Mucosa of gallbladder (tissue), 1 donor: ENCODE measurements at places on chromosomes 3 and 15. TPM values are rescaled to one million over a fixed set of nuclear protein-coding genes. Genes with fewer than 3 reads are reported as not detected.

DNA sequence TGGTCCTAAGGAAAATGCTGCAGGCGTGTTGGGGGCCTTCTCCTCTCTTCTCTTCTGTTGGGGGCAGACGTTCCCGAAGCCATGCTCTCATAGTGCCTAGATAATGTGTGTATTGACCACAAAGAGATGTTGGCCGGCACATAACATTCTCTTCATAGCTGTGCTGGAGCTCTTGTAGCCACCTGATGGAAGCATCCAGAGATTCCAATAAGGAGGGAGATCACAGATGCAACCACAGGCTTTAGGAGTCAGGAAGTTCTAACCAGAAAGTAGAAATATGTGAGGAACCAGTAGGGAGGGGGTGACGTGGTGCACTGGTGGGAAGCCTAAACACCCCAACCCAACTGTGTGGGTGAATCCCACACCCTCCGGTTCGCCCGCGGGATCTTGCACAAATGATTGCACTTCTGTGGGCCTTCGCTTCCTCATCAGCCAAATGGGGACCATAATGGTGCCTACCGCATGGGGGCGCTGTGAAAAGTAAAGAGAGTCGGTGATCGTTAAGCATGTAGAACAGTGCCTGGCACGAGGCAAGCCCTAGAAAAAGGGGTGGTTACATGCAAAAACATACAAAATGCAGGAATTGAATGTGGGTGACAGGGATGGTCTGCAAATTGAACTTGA lies 87.8 kb downstream of the TOP2B start:
- no peak for DNase-seq

- no peak for DNase-seq
Observed at GRCh38 chr3:195282961-195283360, 12.0 kb upstream of the XXYLT1 start.

GPR62 gene
- 0.55 TPM for total RNA-seq

- DNase-seq = no peak
Observed at GRCh38 chr3:12413721-12414255, 70.5 kb upstream of the TSEN2 start.

DNA sequence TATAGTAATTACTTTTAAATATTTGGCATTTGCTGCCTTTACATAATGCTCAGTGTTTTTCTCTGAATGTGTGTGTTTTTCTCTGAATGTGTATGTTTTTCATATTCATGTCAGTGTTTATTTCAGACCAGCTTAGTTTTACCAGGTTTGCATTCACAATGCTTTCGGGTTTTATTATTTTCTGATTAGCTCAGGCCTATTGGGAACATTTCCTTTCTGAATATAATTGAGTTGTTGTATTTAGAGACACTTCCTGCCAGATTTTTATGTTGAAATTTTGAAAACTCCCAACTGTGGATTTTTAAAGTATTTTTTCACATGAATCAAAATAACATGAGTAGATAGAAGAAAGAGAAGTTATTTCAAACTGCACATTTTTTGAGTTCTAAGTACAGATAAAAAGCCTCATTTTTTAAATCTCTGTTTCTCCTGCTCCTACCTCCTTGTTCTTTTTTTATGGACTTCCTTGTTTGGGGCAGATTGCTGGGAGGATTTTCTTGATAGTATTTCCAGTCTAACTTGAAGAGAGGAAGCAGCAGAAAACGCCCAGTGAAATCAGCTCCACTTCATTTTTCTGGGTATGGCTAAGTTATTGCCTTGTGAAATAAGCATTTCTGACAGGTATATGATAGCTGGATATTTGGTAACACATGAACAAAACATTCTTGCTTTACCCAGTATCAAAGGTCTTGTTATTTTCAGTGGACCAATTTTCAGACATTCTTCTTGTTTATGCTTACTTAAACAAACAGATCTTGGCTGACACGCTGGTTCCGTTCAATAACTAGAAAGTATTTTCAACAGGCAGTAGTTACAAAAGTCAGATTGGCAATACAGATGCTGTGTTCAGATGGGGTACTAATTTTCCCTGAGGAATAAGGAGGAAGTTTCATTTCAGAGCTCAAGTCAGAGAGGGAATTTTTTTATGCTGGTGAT lies 70.7 kb downstream of the RIOX2 start:
- DNase-seq = no peak

- no peak for DNase-seq
Observed at GRCh38 chr3:41044523-41044922, 154.8 kb upstream of the CTNNB1 start.

DNA sequence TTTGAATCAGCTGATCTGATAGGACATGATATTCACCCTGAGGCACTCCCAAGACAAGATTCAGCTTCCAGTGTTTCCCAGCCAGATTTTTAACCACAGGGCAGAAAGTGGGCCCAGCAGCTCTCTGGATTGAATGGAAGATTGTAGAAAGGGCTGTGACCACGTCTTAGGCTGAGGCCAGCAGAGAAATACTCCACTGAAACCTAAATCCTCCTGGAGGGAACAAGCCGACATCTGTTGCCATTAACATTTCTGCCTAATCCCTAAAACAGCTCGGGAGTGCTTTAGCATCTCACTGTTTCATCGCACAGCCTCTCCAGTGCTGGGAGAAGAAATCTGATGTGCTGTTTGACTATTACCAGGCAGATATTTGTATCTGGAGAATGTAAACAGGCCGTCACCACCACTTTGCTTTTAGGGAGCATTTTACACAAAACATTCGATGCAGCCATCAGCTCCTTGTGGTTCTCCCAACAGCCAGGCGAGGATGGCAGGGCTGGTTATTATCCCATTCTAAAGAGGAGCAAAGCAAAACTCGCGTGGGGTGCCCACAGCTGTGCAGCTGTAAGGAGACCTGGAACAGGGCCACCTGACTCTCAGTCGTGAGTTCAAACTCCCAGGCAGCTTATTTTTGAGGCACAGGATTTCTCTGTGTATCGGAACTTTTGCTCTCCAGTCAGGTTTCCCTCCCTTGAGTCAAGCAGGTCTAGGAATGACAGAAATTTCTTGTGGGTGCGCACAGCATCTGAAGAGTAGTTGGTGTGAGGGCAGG lies 117.4 kb downstream of the LIPC start:
- DNase-seq = peak; percentile 33

DNA sequence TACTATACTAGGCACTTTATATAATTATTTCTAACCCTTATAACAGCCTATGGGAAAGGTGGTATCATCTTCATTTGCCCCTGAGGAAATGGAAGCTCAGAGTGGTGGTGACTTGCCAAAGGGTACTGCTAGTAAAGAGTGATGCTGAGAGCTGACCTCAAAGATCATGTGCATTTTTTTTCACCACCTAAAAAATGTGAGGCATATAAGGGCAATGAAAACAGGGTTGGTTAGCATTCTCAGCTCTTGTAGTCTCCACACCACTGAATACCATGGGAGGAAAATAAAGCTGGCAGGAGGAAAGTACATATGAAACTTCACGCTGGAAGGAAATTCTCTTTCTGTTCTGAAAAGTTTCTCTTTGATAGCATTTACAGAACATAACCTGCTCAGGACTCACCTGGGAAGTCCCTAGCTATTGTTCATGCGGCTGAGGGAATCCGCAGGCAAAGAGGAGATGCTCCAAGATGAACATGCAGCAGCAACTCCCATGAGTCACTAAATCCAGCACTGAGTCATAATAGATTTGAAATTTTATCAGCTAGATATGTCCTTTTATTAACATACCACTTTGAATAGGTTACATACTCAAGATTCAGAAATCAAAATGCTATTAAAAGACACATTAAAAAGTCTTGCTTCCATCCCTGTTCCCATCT lies 17.3 kb downstream of the FAIM start:
- DNase-seq = no peak

- no peak for DNase-seq
Observed at GRCh38 chr3:44359146-44359751, 20.7 kb downstream of the TCAIM start.

OR5K4 gene
- total RNA-seq = not detected

TRIM42 gene
- total RNA-seq = not detected

CPN2 gene
- total RNA-seq = 0.12 TPM

LRRC31 gene
- total RNA-seq = 2.9 TPM

LCTL gene
- total RNA-seq = not detected

- DNase-seq = no peak
Observed at GRCh38 chr15:52030010-52030409, 11.0 kb downstream of the MAPK6 start.
